ENCODE measurements at places on chromosomes 3 and 15.

- no peak for DNase-seq
These were observed 15.0 kb upstream of the CCDC174 start for GRCh38 chr3:14636496-14637087.

DNA sequence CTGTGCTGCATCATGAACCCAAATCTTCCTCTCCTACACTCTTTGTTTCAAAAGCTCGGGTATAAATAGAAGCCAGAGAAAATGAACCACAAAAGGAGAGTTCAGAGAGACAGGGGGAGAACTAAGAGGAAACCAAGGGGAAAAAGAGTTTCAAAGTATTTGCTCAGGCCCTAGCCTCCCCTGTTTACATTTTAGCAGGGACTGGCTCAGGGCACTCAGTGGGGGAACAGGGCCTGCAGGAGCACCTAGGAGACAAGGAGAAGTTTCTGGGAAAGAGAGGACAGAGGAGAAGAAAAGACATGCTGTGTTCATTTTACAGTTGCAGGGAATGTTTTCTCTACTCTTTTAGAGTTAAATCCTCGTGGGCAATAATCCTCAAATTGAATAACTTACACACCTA is 8.5 kb upstream of the IL17RD start:
- no peak for DNase-seq

DNA sequence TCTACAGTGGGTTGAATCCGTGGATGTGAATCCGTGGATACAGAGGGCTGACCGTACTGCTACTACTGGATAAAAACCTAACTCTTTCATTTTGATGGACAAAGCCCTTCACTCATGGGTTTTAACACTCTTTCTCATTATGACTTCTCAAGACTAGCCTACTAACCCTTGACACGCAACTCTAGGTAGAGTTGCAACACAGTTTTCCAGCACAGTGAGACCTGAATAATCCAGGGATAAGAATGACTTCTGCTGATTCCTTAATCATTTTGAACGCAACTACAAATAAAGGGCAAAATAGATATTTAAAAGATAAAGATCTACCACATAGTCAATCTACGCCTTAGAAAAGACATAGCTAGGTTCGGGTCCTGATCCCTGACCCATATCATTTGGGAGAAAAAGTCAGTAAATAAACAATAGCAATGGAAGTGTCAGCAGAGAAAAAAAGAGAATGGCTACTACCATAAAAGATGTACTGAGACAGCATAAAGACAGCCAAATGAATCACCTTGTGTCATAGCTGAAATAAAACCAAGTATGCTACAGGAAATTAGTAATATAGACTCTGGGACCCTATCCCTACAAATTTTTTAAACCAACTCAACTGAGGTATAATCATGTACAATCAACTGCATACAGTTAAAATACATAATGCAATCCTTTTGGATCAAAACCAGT is 87.6 kb downstream of the DPH6 start:
- no peak for DNase-seq

GRCh38 chr15:68620721-68621527 is 42.1 kb downstream of the CORO2B start:
- DNase-seq: peak; percentile 99

DNA sequence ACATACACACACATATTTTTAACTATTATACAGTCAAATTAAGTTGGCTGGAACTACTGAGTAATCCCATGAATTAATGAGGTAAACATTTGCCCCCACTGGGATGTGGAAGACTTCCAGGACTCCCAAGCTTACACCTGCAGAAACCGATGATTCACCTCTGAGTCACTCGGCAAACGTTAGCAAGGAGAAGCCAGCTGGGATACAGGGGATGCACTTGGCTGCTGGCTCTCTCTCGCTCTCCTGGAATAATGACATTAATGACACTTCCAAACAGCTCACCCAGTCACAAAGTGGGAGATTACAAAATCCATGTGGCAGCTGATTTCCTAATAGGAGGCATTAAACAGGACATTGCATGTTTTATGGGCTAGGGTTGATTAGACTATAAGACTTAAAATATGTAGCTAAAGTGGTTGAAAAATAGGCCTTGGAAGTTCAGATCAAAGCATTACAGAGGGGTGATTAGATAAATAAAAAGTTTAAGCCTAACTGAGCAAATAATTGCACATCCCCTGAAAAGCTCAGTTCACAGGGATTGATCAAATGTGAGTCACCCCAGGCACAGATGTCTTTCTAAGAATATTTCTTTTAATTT is 500.9 kb downstream of the SOX2 start:
- DNase-seq: peak; percentile 3
